ENCODE measurements at places on chromosomes 3 and 15.

DNA sequence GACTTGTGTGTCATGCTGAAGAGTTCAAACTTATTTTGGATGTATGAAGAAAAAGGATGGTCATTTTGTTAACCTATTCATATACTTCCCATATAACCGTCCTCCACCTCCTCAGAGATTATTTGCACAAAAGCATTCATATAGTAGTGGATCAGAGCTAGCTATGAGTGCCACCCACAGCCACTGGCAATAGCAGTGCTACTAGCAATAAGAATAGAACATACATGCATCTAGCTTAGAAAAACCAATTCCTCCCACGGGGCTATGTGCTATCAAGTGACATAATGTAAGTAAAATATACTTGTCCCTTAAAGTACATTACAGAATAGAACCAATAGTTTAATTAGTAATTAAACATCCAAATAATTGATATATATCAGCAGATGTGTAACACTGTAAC, 10.3 kb upstream of the ZBED2 start:
- no peak for DNase-seq

DNA sequence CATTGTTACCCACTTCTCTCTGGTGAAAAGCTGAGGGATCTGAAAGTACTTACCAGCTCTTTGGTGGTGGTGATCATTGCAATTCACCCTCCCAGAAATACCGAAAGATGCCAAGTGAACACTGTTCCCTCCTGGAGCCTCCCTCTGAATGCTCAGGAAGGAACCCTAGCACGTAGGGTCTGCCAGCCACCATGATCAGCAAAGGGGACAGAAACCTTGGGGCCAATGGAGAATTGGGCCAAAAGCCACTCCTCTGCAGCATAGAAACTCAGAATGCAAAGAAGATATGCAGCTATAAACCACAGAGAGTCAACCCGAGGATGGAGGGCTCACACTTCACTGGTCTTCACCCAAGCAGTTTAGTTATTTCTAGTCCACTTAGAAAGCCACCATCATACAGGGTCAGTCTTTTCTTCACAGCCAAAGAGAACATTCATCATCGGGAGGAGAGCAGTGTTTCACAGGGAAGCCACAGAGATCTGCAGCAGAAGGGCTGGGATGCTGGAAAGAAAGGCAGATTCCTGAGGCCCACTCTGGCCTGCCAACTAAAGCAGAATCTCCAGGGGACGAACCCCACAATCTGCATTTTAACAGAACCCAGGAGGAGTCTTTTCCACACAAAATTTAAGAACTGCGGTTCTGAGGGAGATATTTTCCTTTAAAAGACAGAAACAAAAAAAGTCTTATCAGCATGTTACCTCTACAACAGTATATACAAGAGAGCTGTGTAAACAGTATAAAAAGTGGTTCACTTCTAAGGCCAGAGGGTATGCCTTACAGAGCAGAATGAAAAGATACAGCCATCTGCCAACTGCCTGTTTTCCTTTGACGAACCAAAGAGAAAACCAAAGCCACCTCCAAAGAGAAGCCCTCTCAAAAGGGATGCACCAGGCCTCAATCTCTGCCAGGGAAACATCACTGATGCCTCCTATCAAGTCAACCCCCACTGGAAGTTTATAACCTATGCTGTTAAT, 11.3 kb downstream of the TBC1D2B start:
- DNase-seq, result no peak

DNA sequence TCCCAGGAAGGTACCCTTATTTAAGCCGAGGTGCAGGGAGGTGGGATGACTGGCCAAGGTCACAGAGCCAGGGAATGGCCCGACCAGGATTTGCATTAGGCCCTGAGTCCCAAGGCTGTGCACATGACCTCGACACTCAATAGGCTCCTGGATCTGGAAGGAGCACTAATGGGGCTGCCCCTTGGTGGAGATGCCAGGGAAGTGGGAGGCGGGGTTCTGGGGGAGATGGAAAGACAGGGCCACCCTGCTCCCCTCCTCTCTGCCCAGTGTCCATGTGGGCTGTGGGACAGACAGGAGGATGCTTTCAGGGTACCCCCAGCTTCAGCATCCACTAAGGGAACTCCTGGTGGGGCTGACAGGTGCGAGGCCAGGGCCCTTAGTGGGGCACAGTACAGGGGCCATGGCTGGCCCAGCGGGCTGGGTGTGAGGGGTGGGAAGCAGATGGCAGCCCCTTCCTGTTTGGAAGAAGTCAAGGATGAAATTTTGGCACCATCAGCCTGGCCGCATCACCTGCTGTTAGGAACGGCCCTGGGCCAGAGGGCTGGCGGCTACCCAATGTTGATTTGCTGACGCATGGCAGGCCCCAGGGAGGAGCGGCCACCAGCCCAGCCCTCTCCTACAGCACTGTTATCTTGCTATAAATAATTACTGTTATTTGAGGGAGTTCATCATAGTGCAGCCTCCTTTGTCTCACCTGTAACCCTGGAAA, 37.3 kb downstream of the ATP2B2 start:
- DNase-seq, result no peak

DNA sequence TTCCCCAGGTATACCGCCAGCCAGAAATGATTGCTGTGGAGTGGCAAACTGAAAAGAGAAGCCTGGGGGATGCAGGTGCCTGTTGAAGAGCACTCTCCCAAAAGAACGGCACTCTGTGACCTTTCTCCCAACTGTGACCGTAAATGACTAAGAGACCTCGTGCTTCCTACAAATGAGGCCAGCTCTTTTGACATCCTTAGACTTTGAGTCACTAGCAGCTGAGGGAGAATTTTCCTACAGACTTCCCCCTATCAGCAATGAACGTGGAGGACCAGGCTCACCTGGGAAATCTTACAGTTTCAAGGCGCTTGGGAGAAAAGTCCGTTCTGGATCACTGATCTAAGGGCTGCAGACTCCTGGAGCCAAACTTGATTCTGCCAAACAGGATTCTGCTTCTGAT, 8.6 kb downstream of the AQP9 start:
- DNase-seq, result no peak

DNA sequence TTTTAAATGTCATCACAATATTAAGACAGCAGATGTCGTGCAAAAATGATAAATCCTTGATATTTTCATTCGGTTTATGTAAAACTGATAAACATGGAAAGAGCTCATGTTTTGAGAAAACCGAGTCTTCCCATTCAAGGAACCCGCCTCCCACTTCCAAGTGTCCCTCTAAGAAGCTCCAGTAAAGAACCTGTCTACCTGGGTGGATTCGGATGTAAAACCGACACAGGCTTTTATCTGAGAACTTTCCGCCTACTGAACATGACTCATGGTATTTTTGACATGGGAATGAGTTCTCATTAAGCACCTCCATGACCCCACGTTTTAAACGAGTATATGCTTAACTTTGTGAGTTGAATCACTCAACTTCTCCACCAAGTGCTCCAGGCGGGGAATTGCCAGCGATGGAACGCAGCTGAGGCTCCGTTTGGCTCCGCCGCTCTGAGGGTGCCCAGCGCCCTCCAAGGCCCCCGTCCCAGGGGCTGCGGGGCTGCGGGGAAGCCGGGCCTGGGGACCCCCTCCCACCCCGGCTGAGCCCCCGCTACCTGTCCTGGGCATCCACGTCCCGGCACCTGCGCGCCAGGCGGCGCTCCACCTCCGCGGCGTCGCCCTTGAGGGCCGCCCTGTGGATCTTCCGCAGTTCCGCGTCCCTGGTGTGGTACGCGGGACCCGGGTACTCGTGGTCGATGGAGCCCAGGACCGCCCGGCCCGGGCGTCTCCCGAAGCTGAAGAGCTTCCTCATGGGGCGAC, 119.9 kb downstream of the LMLN start:
- peak; percentile 56 for DNase-seq

- DNase-seq, result no peak
Measured at GRCh38 chr15:35444557-35445204, 101.3 kb downstream of the DPH6 start.

DNA sequence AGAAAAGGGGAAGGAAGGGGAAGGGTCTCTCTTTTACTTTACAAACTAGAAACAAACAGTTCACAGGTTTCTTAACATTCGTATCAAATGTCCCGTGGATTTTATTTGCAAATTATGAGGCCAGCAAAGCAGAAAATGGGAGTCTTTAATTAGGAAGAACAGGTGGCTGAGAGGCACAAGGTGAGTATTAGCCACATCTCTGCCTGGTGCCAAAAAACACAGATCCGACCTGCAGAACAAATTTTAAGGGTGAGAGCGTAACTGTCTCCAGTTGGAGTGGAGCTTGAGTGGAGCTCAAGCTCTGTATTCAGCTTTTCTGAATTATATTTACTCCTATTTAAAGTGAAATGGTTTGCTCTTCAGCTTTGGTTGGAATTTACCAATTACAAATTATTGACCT, 1004.9 kb downstream of the FHIT start:
- no peak for DNase-seq

- DNase-seq, result no peak
Measured at GRCh38 chr15:95923792-95924191, 406.7 kb upstream of the NR2F2 start.

GRCh38 chr15:77266708-77267386, 153.1 kb downstream of the PEAK1 start:
- DNase-seq, result no peak

- no peak for DNase-seq
Measured at GRCh38 chr15:98347001-98347400, 301.3 kb upstream of the IGF1R start.

All from stimulated activated CD4-positive, alpha-beta T cell treated with anti-CD3 and anti-CD28 coated beads, Interleukin-2, amount 100 ng/mL, for 24 hours (primary cell).